Hematopoietic multipotent progenitor cell treated with erythropoietin and hydrocortisone succinate and interleukin-3 and kit ligand, for 6 days (in vitro differentiated cells): ENCODE measurements at places on chromosomes 1 and 21.

DNA sequence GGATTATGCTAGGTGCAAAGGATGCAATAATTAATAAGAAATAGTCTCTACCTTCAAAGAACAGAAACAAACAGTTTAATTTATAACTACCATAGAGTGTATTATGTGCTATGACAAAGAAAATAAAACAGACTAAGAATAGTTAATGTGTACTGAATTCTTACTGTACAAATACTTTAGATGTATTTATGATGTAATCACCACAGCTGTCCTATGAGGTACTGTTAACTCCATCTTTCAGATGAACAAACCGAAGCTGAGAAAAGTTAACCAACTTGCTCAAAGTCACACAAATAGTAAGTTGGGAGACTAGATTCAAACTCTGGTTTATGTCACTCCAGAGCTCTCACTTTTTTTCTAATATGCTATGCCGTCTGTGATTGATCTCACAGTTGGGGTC, 77.0 kb upstream of the FGGY start:
- DNase-seq: no peak

DNA sequence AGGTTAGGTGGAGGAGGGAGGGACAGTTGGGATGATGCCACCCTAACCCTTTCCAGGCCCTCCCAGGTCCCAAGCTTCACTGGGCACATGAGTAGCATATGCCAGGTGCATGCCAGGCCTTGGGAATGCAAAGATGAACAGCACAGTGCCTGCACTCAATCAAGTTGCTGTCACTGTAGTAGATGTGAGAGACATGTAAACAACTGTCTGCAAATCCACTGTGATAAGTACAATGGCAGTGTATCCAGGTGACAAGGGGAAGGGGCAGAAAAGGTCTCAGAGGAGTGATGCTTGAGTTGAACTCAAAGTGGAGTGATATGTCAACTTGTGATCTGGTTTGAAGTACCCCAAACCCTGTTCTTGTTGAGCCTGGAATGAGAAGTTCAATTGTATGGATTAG, 49.5 kb upstream of the LRRN2 start:
- DNase-seq: no peak

DNA sequence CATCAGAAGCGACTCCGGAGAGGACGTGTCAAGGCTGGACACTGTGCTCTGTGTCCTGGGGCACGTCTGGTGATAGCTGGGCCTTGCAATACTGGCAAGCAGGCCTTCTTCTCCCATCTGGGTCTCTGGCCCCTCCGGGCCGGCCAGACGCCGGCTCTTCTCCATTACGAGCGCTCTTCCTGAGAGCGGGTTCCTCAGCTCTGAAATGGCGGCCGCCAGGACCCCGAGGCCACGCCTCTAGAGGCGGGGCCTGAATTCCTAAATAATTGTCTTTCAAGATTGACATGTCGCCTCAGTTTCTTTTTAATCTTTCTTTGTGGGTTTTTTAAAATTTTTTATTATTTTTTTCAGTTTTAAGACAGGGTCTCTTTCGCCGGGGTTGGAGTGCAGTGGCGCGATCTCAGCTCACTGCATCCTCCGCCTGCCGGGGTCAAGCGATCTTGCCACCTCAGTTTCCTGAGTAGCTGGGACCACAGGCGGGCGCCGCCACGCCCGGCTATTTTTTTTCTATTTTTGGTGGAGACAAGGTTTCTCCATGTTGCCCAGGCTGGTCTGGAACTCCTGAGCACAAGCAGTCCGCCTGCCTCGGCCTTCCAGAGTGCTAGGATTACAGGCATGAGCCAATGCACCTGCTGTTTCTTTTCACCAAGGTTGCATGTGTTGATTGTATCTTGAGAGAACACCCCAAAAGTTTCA, 9.2 kb downstream of the RNF2 start:
- no peak for DNase-seq

DNA sequence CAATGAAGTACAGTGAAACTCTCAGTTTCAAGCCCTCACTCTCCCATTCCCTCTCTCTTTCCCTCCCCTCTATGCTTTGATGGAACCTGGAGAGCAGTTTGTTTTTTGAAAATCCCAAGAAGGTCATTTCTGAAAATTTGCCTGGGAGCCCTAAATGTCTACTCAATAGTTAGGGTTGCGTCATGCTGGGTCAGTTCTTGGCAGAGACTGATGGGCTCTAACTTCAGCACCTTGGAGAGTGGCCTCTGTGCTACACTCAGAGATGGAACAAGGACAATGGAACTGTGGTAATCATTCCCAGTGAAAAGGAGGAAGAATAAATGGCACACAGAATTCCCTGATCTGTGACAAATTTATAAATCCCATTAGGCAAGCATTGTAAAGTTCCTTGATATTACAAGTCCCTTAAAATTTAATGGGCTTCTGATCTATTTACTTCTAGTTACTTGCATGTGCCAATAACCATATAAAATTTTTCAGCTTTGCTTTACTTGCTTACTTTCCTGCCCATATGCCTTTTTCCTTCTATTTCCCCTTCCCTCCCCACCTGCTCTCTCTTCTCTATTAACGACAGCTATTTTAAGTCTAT, 182.9 kb upstream of the KCND3 start:
- peak; percentile 75 for DNase-seq

DNA sequence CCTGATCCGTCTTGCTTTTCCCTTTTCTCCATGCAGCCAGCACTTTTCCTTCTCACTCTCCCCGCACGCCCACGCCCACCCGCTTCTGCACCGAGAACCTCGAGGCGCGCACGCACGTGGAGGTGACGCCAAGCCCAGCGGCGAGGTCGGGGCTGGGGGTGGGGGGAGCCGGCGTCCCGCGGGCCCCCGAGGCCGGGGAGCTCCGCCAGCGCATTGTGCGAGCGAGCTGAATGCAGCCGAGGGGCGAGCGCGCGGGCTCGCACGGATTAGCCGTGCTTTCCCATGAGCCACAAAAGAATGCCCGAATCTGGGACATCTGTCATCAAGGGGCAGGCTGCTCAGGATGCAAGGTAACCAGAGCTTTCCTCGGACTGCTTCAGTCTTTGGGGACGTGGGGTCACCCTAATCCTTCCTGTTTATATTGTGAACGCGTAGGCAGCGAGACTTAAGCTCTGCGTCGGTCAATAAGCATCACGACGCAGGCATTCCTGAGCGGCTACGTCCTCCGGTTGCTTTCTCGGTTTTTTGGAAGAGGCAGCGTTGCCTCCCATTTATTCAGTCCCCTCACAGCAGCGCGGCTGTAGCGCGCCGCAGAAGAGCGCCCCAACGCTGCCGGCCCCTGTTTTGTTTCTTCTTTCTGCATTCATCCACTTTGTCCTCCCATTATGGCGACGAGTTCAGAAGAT, 67.3 kb upstream of the AKT3 start:
- DNase-seq: peak; percentile 23

DNA sequence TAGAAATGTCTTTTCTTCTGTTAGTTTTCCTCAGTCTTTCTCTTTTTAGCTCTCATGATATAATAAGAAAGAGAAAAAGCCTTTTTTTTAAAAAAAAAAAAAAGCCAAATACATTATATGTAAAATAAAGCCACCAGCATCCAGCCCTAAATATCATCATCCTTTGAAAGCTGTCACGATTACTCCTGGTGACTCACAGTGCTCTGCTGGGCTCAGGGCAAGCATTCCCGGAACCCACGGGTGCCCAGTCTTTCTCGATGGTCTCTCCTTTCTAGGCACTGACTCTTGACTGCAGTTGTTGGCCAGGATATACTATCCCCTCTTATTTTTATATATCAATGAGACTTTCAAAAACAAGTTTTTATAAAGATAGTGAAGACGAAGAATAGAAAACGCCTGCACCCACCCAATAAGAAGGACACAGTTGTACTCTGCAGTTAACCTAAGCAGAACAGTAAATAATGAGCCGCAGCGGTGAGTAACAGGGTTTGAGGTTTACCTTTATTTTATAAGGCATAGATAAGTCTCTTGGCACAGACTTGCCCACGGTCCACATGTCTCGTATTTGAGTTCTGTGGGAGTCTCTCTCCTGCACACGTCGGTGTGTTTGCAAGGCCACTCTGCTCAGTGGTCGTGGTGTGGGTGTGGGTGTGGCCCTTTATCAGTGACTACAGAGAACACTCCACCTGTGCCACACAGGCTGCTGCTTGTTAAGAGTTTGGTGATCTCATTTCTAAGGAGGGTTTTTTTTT, 15.7 kb upstream of the MX2 start:
- peak; percentile 56 for DNase-seq

GRCh38 chr1:12409681-12410080, 179.9 kb downstream of the VPS13D start:
- DNase-seq: no peak

- no peak for DNase-seq
Observed at GRCh38 chr1:241235256-241235897, 121.6 kb downstream of the RGS7 start.

- DNase-seq: no peak
Observed at GRCh38 chr21:42352441-42353095, 1.8 kb upstream of the TFF2 start.

GRCh38 chr21:45293220-45293725, 5.6 kb upstream of the POFUT2 start:
- DNase-seq: no peak

GRCh38 chr1:23392125-23392855, 22.7 kb upstream of the ZNF436 start:
- no peak for DNase-seq

- DNase-seq: no peak
Observed at GRCh38 chr1:206971029-206971655, 882 bp upstream of the FCAMR start.

GRCh38 chr1:27624467-27625178, 10.4 kb downstream of the FGR start:
- DNase-seq: no peak
